ENCODE measurements at places on chromosomes 1 and 21. TPM values are rescaled to one million over a fixed set of nuclear protein-coding genes. Genes with fewer than 3 reads are reported as not detected.

DNA sequence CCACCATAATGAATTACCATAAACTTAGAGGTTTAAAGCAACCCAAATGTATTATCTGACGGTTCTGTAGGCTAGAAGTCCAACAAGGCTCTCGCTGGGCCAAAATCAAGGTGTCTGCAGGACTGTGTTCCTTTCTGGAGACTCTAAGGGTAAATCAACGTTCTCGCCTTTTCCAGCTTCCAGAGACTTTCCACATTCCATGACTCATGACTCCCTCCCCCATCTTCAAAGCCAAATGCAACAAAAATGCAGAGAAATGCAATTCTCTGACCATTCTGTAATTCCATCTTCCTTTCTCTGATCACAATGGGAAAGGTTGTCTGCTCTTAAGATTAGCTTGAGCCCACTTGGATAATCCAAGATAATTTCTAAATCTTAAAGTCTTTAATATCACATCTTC is 287.1 kb downstream of the LTN1 start:
- DNase-seq: no peak

- DNase-seq: no peak
These were observed 45.1 kb downstream of the BTBD8 start for GRCh38 chr1:92125204-92125603.

- no peak for DNase-seq
These were observed 132.1 kb downstream of the PRDM2 start for GRCh38 chr1:13832100-13832499.

MYOM3 gene
- polyA plus RNA-seq: 0.06 TPM

KIF14 gene
- polyA plus RNA-seq: 1.5 TPM

All from endothelial cell of umbilical vein (primary cell).